HT1080 (cell line): ENCODE measurements at places on chromosomes 6 and 20.

GRCh38 chr6:158622545-158623190, 21.9 kb downstream of the DYNLT1 start:
- DNase-seq = no peak

DNA sequence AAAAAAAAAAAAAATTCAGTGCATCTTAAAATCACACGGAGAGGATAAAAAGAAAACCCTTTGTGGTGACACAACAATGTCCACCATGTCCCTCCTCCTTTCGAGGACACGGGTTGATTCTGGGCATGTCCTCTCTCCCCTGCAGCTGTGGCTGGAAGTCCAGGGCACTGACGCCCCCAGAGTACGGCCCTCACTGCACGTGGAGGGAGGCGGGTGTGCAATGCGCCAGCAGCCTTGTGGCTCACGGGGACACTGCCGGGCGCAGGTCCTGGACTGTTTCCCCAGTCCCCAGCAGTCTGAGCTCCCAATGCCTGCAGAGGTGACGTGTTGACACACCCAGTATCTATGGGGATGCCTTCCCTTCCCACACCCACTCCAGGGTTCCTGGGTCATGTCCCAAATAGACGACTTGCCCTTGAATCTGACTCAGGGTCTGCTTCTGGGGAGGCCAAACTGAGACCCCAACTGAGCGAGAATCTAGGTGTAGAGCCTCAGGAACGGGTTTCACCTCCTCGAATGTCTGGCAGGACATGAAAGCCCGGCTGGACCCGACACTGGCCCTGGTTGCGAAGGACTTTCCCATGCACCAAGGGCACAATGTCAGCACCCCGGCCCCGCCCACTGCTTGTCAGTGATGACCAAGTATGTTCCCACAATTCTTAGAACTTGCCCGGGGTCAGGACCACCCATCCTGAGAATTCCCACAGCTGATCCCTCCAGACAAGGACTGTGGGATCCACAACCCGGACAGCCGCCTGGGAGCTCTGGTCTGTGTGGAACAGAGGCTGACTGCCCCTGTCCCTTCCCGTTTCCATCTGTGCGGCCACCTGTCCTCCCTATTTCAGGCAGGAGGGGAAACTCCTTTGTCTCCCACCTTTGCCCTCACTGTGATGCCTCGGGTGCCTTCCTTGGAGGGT, 425.1 kb upstream of the SULF2 start:
- DNase-seq = no peak

GRCh38 chr6:96760153-96760687, 77.1 kb downstream of the GPR63 start:
- no peak for DNase-seq

DNA sequence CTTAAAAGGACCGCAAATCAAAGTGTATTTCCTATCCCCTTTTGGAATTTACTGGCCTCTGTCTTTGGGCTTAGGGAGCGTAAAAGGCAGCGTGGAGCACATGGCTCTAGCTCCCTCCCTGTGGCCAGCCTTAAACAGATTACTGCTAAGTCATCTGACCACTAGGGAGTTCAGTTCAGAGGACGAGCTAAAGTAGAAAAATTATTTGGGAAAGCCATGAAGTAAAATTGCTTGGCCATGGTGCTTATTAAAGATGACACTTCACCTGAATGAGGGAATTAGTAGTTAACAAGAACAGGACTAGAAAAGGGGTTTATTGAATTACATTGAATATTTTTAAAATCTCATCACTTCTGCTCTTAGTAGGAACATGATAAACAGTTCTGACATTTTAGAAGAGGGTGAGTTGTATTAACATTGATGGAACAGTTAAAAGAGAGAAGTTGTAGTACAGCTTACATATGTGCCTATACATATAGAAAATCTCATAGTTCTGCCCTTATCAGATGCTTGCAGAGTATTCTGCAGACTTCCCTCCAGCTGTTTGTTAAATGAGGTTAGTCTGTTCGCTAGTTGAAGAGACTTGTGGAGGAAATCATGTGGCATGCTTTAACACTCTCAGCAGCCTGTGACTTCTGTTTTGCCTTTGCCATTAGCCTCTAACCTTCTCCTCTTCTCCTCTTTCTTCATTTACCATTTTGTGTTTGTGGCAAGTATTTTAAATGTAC, 31.2 kb upstream of the MAPK13 start:
- no peak for DNase-seq

- DNase-seq = peak; percentile 61
Measured at GRCh38 chr6:152004036-152004566, 196.6 kb downstream of the ESR1 start.

DNA sequence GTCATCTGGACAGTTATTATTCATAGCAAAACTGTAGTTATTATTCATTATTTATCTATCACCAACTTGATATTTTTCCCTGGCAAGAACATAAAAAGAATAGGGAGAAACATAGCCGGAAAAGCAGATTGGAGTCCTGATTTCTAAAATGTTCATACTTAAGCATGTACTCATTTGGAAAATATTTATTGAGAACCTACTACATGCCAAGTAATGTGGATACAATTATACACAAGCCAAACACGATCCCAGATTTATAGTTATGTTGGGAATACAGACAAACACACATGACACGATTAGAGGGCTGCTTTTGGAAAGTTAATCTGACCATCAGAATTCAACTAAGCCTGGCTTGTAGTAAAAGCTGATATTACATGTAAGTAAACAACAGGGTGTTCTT, 30.7 kb downstream of the ARHGAP18 start:
- no peak for DNase-seq

DNA sequence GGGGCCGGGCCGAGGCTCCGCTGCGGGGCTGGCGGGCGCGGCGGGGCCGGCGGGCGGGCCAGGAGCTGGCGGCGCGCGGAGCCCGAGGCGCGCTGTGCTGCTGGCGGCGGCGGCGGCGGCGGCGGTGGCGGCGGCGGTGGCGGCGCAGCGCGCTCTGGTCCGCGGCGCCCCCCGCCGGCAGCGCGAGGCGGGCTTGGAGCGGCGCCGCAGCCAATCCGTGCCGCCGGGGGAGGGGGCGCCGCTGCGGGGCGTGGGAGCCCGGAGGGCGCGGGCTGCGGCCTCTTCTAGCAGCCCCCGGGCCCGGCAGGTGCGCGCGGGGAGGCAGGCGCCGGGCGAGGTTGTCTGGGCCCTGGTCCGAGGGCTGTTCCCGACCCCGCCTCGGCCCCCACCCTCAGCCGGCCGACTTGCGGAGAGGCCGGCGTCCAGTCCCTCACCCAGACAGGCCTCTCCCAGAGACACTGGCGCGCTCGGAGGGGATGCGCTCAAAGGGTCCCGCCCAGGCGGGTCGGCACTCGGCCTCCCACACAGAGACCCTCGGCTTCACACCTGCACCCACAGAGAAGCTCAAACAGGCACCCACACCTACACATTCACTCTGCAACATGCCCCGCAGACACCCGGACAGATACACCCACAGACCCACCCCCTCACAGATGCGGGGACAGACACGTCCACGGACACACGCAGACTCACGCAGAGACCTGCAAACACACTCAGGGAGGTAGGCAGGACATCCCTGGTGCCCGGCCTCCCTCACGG, at the start of gene RIMS4:
TSS of gene RIMS4 (minus strand) at position 156 of the 759 bp plus-strand sequence. CDS start 275 bp downstream, outside the sequence.
- no peak for DNase-seq

DNA sequence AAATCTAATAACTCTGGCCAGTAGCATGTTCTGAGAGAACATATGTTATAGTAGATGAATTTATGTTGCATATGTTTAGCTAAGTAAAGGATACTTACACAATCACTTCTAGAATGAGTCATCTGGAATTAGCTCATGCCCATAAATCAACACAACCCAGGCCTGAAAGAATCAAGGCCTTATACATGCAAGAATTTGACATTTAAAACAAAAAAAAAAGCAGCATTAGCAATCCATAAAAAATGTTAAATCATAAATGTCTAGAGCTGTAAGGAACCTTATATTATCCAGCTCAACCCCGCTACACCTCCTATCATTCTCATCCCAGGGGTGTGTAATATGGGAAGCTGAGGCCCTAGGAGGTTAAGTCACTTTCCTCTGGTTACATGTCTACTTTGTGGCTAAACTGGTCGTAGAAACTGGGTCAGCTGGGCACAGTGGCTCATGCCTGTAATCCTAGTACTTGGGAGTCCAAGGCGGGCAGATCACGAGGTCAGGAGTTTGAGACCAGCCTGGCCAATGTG, 105.2 kb upstream of the CARMIL1 start:
- peak; percentile 98 for DNase-seq

DNA sequence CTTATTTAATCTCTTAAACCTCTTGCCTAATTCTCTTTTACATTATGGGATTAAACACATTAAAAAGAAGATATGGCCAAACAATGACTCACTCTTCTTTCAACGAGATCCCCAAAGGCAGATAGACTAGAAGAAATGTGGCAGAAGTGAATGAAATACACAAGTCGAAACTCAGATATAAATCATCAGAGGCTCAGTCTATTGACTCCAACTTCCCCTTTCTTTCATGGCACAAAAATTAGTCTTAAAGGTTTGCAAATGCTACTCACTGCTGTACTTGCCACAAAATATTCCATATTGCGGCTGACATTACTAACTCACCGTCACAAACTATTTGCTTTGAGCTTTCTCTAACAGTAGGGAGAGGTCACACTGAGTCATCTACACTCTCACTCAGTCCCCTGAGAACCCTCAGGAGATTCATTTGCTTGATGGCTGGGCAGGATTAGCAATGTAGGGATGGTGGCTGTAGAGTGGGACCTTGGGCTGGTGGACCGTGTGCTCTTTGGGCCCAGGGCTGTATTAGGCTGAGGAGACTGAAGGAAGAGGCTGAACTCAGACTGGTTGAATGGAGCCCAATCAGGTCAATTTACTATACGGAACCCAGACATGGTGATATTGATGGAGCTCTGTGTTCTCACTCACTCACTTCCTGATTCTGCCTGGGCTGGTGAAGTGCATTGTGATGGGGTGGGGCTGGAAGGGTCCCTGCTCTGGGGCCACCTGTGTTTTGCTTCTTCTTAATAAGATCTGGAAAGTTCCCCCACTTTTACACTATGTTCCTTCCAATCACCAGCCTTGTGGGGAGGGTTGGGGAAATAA, 42.8 kb upstream of the UBR2 start:
- DNase-seq = peak; percentile 64

- no peak for DNase-seq
Measured at GRCh38 chr20:44819936-44820335, 9.6 kb upstream of the RIMS4 start.

GRCh38 chr6:41976794-41977484, 35.3 kb upstream of the CCND3 start:
- peak; percentile 62 for DNase-seq

DNA sequence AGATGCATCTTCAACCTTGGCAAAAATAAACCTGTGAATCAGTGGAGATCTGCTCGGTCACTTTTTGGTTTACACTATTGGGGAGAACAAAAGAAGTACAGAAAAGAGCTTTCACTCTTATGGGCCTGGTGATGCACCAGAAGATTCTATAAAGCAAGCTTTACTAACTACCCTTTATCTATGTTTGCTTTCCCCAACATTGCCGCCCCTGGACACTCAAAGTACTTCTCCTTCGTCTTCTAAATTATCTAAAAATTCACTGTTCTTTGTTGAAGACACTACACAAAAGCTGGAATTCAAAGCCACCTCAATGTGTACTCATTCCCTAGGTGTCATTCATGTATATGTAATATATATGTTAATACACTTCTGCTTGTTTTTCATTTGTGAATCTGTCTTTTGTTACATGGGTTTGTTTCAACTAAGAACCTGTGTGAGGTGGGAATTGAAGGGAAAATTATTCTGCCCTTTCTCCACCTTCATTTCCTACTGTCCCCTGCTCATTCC, 97.9 kb upstream of the BTN3A2 start:
- DNase-seq = no peak

GRCh38 chr6:132400555-132400882, 756 bp downstream of the MOXD1 start:
- no peak for DNase-seq

GRCh38 chr20:19791887-19792286, 33.8 kb downstream of the RIN2 start:
- no peak for DNase-seq

DNA sequence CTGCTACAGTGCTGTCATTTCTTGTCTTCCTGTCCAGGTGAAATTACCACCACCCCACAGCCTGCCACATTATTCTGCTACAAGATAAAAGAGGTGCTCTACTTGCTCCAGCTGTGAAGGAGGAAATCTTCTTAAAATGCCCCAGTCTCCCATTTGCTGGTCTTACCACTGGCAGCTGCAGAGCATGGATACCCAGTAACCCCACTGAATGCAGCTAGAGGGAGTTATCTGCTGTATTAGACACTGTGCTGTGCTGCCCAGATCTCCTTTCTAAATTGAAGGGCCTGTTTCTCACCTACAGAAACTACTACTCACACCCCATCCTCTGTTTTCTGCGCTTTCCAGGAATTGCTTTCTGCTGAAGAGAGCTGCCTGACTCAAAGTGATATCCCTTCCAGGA, 517.8 kb downstream of the PKHD1 start:
- DNase-seq = no peak

DNA sequence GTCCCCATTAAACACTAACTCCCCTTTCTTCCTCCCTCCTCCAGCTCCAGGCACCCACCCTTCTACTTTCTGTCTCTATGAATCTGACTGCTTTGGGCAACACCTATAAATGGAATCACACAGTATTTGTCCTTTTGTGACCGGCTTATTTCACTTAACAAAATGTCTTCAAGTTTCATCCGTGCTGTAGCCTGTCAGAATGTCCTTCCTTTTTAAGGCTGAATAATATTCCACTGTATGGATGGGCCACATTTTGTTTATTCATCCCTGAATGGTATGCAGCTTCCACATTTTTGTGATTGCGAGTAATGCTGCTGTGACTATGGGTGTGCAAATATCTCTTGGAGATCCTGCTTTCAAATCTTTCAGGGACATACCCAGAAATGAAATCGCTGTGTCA, 28.4 kb downstream of the BMP7 start:
- no peak for DNase-seq

DNA sequence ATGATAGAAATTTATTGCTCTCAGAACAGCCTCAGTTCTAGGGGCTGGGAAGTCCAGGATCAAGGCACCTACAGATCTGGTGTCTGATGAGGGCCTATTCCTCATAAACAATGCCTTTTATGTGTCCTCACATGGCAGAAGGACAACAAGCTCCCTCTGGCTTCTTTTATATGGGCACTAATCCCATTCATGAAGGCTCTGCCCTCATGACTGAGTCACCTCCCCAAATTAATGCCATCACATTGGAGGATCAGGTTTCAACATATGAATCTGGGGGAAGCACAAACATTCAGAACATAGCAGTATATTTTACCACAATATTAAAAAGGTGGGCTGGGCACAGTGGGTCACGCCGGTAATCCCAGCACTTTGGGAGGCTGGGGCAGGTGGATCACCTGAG, 58.5 kb upstream of the CCN6 start:
- peak; percentile 61 for DNase-seq

DNA sequence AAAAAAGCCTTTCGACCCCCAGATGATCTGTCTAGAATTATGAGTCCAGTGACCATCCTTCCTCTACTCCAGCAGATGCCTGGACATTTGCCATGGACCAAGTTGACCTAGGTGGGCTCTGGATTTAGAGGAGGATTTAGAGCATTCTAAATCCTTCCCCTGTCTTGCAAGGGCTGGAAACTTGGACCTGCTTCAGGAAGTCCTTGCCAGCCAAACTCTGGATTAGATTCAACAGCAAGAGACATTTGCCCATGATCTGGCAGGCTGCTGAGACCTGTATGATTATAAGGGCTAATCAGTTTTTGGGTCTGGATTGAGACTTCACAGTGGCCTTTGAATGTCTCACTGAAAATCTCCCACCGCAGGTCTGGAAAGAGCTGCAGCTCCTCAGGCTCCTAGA, 13.1 kb upstream of the HDGFL1 start:
- no peak for DNase-seq
